ENCODE measurements at places on chromosomes 7 and 10. TPM values are rescaled to one million over a fixed set of nuclear protein-coding genes. Genes with fewer than 3 reads are reported as not detected.

The TBL2 gene
- total RNA-seq = 27.5 TPM

The ETV1 gene
- total RNA-seq = not detected

The VAX1 gene
- total RNA-seq = not detected

- no peak for DNase-seq
Observed at GRCh38 chr7:74586258-74587175, 71.0 kb upstream of the GTF2I start.

- no peak for DNase-seq
Observed at GRCh38 chr10:69005704-69006485, 17.3 kb downstream of the KIFBP start.

Measured in Karpas-422 (cell line).